D341Med (cell line): ENCODE measurements at places on chromosomes 3 and 15.
A peak's percentile ranks its signal among the peaks of the same experiment; 100 is the strongest.

- DNase-seq: no peak
Measured at GRCh38 chr3:45889337-45889736, 3.0 kb downstream of the CCR9 start.

GRCh38 chr3:20646425-20646824 is 460.4 kb upstream of the SGO1 start:
- DNase-seq: no peak

DNA sequence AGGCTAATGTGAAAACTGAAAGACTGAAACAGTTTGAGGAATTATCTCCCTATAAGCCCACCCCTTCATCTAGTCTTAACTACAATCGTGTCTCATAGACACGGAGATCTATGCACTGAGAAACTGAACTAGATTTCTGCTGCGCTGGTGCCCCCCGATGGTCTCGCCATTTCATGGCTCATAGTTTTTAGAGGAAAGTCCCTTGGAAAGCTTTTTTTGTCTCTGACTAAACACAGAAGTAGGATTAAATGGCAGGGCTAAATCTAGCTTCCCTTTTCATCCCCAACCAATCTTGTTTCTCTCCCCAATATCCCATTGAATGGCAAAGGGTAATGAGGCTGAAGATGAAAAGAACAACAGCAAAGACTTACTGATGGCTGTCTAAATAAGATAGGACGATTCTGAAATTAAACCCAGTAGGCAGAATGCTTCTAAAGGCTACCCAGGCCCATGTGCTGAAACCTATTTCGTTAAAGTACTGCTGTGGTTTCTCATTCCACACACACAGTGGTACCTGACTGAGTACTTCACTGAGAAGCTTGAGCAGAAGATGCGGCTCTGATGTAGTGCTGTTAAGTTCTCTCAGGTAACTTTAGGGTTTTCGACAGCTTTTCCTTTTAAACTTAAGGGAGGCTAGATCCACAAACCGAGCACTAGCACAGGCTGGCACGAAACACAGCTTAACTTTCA is 142.7 kb downstream of the GADL1 start:
- no peak for DNase-seq

- DNase-seq: no peak
Measured at GRCh38 chr15:51803965-51804364, 25.5 kb upstream of the TMOD3 start.

- no peak for DNase-seq
Measured at GRCh38 chr3:122215592-122216298, 32.3 kb downstream of the CASR start.

DNA sequence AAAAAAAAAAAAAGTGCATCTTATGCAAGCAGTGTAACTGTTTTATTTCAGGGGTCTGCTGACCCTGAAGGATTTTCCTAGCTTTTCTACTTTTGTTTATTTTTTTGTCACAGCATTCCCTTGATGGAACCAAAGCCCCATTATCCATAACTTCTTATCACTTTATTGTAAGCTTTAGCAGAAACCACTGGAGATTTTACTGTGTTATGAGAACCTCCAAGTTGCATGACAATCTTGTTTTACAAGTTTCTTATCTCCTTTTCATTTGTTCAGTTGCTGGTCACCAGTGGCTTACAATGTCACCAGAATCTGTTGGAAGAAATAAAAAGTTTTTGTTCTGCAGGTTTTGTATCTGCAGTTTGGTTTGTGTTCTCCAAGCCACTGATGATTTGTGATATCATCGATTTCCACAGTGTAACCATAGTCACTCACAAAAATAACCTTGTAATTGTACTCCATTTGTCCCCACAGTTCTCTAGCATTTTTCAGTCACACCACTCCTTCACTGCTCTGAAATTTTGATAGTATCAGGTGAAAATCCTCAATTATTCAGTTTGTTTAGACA is 660.0 kb downstream of the RBMS3 start:
- DNase-seq: no peak

DNA sequence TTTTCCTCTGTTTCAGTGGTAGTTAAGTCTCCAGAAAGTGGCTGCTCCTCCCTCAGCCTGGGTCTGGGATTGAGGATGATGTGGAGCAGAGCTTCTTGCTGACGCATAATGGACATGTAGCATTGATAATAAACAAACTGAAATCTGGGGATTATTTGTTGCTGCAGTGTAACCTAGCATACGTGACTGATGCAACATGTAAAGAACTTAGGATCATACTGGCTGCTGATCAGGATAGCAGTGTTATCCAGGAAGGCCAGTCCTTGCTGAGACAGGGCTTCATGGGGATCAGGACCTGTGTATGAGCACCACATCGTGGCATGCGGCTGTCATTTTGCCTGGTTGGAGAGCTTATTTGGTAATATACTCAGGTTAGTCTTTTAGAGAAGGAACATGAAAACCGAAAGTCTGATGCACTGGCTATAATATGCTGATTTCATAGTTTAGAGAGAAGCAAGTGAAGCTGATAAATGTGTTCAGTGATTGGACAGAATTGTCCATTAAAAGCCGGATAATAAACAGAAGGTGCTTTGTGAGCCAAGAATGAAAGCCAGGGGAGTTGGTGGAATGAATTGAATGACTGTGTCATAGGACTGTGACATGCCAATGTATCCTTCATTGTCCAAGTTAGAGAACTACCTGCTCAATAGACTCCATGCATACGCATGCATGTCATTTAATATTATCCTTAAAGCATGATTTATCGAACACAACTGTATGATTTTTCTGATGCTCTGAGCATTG is 4.1 kb downstream of the MINAR1 start:
- DNase-seq: peak; percentile 0

GRCh38 chr3:158896729-158897128 is 94.9 kb downstream of the MFSD1 start:
- DNase-seq: no peak

DNA sequence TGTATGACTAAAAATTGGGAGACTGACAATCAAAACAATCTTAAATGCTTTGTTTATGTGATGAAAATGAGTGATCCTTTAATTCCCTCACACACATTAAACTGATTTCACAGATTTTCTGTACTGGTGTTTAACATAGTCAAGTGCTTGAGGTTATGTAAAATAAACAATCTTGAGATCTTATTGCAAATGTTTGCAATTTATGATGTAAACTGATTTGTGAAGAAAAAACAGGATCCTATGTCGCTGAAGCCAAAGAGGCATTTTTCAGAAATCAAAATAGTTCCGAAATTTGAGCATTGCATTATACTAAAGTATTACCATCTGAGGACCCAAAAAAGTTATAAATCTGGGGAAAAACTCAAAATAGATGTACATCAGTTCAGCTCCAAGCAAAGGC is 12.7 kb downstream of the SHOX2 start:
- DNase-seq: no peak

GRCh38 chr3:58991026-58991425 is 58.8 kb downstream of the CFAP20DC start:
- no peak for DNase-seq

DNA sequence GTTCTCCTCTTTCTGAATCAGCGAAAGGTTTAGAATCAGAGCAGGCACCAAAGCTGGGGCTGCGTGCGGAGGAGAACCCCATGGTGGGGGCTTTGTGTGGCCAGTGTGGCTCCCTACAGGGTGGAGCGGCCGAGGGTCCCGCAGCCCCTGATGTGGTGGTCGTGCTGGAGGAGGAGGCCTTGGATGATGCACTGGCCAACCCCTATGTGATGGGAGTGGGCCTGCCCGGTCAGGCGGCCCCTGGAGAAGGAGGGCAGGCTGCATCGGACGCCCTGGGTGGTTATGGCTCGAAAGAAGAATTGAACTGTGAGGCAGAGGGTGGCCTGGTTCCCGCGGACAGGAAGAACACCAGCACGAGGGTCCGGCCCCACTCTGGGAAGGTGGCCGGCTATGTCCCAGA is 1.4 kb downstream of the FGD5 start:
- no peak for DNase-seq

GRCh38 chr3:87120236-87120635 is 106.9 kb upstream of the CHMP2B start:
- DNase-seq: no peak

- no peak for DNase-seq
Measured at GRCh38 chr3:87207460-87207859, 19.6 kb upstream of the CHMP2B start.

- no peak for DNase-seq
Measured at GRCh38 chr3:120693439-120694171, 11.6 kb upstream of the HGD start.

- no peak for DNase-seq
Measured at GRCh38 chr3:136545664-136546268, 206.4 kb downstream of the STAG1 start.

DNA sequence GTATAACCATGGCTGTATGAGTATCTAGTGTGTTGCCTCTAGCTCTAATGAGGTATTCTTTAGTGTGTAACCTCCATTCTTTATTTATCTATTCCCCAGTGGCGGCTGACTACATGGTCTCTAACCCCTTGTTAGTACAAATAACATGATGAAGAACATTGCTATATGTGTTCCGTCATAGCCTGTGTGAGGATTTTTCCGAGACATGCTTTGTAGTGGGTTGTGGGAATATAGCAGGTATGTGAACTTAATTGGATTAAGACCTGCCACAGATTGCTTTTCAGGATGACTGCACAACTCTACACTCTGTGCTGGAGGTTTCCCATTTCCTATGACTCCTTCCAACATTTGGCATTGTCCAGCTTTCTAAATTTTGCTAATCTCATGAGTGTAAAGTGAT is 563.4 kb downstream of the ROBO1 start:
- no peak for DNase-seq

DNA sequence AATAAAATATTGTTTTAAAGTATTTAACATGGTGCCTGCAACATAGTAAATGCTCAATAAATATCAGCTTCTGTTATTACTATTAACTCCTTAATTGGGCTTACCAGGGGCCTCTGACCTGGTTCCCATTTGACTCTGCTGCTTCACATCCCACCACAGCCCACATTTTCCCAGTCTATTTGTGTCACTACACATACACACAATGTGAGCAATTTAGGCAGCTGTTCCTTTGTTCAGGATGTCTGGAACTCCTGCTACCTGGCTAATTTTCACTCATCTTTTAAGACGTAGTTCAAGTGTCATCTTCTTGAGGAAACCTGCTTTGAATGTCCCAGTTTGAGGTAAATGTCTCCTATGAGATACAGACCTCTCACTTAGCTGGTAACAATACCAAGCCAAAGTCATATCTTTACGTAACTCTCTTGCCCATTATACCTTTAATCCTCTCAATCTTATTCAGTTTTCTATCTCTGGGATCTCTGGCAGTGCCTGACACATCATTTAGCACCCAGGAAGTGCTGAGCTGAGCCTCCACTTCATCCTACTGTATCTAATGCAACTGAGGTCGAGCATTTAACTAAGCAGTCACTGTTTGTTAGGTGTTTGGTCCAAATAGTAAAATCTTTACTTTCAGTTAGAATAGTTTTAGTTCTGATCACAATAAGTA is 4.4 kb downstream of the TGFBR2 start:
- no peak for DNase-seq

GRCh38 chr3:3641877-3642455 is 157.3 kb upstream of the LRRN1 start:
- no peak for DNase-seq

- DNase-seq: no peak
Measured at GRCh38 chr3:81216192-81216591, 545.3 kb downstream of the GBE1 start.

DNA sequence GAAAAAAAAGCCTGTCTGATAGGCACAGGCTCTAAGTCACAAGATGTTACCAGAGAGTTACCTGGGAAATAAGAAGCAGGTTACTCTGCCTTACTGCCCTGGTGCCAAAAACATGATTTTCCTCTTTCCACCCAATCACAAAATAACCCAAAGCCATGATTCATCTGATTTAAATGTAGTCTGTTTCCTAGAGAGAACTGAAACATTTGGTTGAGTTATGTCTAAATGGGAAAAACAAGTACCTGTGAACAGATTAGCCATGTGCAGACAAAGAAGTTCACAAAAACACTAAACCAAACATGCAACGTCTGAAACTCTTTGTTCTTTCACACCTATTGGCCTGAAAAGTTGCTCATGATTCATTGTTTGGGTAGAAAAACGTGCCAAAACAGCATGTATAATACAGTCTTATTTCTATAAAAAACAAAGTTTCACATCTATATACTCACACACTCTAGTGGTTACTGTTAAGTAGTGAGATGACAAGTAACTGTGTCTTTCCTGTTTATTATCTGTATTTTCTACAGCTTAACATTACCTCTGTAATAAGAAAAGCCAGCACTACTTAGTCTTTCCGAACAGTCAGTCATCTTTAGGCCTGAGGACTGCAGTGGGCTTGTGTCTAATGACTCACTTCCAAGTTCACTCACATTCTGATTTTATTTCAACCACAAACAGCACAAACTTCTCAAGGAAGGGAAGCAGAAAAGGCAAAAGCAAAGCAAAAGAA is 30.2 kb downstream of the FAM174B start:
- no peak for DNase-seq

DNA sequence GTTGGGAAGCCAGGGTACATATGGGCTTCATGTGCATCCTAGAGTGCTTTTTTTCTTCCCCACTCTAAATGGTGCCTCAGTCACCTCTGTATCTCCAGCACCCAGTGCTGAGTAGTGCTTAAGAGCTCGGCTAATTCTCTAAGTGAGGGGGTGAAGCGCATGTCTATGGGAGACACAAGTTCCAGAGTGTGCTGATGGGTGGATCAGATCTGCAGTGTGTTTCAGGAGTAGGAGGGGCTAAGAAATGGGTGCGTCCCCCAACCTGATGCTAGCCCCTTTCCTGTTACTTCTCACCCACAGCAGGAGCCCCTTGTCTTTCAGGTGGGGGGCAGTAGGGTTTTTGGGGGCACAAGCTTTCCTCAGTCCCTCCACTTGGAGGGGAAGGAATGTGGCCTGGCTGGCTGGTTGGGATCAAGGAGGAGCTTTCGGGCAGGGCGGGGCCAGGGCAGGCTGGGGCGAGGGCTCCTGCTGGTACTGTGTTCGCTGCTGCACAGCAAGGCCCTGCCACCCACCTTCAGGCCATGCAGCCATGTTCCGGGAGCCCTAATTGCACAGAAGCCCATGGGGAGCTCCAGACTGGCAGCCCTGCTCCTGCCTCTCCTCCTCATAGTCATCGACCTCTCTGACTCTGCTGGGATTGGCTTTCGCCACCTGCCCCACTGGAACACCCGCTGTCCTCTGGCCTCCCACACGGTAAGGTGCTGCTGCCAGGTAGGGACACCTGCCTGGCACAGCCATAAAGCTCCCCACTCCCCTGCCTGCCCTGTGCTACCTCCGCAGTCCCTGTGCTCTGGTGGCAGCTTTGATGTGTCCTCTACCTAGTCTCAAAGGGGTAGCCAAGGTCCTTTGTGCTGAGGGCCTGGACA is at the start of gene IL17RE:
TSS of gene IL17RE (plus strand) at position 477 of the 866 bp plus-strand sequence. CDS start at position 562, 85 bp downstream.
- no peak for DNase-seq

GRCh38 chr3:195196266-195196665 is 74.7 kb downstream of the XXYLT1 start:
- DNase-seq: no peak

DNA sequence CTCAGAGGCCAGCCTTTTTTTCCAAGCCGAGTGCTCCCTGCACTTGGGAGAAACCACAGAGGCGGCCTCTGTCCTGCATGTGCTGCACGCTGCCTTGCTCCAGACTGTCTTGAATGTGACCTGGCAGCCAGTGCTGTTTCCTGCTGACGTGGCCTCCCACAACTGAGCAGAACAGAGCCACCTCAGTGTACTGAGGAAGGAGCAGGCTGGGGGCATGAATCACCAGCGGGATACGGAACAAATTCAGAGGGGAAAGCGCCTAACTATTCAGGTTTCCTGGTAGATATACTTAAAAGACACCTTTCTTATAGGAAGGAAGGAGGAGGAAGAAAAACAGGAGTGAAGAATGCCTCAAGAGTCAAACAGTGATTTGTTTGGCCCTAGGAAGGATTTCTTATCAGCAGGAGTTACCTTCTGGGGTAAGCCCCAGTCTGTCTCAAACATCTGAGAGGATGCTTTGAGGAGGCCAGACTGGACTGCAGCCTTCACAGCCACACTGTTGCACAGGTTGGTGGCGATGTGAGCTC is 114.0 kb downstream of the FNDC3B start:
- peak; percentile 27 for DNase-seq

- peak; percentile 54 for DNase-seq
Measured at GRCh38 chr3:113222451-113223086, 11.2 kb downstream of the BOC start.
